Sigmoid colon (tissue), 7 donors: ENCODE measurements at places on chromosomes 5 and 9. TPM values are rescaled to one million over a fixed set of nuclear protein-coding genes. Genes with fewer than 3 reads are reported as not detected.
A peak's percentile ranks its signal among the peaks of the same experiment; 100 is the strongest.

The TLX3 gene
- not detected for total RNA-seq

The CATSPER3 gene
- 1.4 TPM for total RNA-seq

The TXNDC8 gene
- total RNA-seq, result not detected

The PCDHGA8 gene
- total RNA-seq, result 4.4 TPM

The GABRA1 gene
- total RNA-seq, result not detected

The MEGF10 gene
- 3.3 TPM for total RNA-seq

The PCDHAC1 gene
- 0.71 TPM for total RNA-seq

The NR5A1 gene
- total RNA-seq, result not detected

The CEL gene
- not detected for total RNA-seq

The FSTL4 gene
- total RNA-seq, result not detected

DNA sequence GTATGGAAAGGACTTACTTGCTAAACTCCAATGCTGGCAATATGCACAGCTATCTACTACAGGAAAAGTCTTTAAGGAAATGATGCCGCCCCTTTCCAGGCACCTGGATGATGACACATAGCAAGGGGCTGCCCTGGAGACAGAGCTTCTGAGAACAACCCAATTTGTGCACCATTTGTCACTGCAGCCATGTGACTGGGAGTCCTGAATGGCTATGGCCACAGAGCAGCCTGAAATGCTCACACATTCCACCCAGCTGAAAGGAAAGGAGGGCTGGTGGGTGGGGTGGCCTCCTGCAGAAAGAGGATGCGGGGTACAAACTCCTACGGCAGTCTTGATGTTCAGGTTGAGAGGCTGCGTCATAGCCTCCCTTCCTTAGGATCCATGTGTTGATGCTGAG is 70.1 kb upstream of the FSTL4 start:
- DNase-seq, result peak; percentile 33

DNA sequence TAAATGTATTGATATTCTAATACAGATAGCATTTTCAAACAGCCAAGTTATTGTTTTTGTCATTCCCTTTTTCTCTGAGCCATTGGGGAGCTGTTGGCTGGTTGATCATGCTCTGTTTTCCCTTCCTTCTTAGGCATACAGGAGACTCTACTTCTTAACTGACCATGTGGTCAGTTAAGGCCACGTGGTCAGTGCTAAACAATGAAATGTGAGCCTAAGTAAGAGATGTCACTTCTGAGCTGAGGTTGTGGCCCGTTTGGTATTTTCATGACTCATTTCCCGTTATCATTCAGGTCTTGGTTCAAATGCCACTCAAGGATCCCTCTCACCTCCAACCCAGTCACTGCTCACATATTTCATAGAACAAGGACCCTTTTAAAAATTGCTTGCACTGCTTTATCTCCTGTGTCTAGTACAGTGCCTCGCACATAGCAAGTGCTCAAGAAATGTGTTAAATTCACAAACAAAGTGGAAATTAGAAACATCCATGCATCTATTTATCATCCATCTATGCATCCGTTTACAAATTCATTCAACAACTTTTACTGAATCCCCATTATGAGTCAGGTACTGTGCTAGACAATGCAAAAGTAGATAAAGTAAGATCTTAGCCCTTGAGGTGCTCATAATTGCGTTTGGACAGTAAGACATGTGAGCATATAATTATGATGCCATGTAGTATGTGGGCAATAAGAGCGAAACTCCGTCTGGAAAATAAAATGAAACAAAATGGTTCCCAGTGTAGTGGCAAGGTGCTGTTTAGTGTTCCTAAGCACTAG is 50.7 kb downstream of the ARRDC3 start:
- no peak for DNase-seq

- DNase-seq, result no peak
Observed at GRCh38 chr5:13945271-13945670, 783 bp upstream of the DNAH5 start.

DNA sequence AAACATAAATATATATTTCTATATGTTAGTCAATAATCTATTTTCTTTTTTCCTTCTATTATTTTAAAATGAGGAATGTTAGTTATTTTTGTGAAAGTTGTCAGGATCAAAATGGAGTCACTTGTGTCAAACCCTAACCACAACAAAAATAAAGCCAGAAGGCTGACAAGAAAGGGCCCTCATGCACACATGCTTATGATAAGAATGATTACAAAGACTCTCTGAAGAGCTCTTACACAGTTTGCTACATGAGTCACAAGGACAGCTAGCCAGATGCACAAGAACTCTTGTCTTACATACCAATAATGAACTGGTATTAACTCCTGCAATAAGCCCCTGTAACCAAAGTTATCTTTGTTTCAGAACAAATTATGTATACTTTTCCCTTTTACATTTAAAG is 64.7 kb downstream of the GGTA1 start:
- no peak for DNase-seq

- no peak for DNase-seq
Observed at GRCh38 chr5:15704397-15704947, 204.5 kb downstream of the FBXL7 start.

GRCh38 chr9:20781092-20781491 is 97.0 kb downstream of the FOCAD start:
- DNase-seq, result no peak

DNA sequence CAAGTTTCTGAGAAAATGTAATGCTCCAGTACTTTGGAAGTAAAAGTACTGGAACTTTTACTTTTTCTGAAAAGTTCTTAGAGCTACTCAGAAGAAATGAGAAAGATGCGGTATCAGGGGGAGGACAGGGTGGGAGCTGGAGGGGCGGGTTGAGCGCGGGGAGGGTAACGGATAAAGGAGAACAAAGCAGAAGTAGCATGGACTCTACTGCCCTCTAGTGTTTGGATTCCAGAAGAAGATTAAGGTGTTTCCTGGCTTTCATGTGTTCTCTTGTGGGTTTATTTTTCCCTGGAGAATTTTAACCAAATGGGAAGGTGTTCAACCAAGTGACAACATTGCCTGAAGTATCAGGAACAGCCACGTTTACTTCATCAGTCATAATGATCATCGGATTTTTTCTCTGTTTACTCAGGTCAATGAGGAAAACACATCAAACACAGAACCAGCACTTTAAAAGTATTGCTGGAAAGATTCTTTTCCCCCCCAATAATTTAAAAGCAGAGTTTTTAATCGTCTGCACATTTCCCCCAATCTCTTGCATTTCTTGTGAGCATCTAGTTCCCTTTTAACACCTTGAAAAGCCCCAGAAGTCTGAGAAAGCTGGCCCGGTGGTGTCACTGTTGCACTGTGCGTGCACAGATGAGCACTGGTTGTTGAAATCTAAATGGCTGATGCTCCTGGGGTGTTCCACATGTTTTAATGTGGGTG is 190.6 kb downstream of the MPDZ start:
- DNase-seq, result no peak

- DNase-seq, result peak; percentile 48
Observed at GRCh38 chr9:126793686-126794417, 11.0 kb upstream of the ZBTB43 start.

GRCh38 chr5:171269717-171270116 is 39.3 kb upstream of the TLX3 start:
- no peak for DNase-seq

DNA sequence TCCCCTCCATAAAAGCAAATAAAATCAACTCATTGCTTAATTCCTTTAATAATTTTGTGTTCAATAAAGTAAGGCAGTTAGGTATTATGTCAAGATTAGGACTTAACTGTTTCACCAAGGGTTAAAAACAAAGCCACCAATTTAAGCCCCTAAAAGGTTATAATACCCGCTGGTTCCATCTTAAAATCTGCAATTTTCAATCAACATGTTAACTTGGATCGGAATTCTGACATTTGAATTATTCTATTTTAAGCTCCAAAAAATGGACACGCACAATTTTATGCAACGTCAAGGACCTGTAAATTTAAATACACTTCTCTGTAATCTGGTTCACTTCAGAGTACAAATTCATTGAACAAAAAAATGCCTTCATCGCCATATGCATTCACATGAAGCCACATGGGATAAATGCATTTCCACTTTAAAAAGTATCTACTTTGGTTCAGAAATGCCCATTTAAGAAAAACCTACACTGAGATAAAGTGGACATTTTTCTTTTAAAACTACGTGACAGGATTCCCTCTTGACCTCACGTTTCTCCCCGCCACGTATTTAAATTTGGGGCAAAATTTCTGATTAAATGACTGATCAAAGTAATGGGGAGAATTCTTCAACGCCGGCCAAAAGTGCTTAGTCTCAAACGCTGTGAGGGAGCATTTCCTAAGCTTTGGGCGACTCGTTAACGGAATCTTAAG is 721 bp downstream of the GIN1 start:
- no peak for DNase-seq

DNA sequence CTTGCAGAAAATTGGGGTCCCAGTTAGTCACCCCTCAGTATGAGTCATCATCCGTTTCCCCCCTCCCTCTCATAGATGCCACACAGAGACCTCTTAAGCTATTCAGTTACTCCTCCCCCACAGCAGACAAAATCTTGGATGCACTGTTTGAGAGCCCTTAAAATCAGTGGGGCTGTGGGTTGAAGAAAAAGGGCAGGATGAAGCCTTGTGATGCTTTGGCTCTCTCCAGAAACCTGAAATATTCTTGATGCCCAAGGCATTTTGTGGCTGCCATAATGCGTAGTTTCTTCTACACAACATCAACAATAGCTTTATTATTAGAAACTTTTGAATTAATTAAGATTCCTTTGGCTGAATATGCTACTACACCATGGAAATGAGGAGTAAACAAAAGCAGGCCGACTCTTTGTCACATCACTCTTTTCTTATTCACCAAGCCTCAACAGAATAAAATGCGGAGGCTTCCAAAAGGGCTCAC is 133.8 kb downstream of the MRPS30 start:
- DNase-seq, result no peak

DNA sequence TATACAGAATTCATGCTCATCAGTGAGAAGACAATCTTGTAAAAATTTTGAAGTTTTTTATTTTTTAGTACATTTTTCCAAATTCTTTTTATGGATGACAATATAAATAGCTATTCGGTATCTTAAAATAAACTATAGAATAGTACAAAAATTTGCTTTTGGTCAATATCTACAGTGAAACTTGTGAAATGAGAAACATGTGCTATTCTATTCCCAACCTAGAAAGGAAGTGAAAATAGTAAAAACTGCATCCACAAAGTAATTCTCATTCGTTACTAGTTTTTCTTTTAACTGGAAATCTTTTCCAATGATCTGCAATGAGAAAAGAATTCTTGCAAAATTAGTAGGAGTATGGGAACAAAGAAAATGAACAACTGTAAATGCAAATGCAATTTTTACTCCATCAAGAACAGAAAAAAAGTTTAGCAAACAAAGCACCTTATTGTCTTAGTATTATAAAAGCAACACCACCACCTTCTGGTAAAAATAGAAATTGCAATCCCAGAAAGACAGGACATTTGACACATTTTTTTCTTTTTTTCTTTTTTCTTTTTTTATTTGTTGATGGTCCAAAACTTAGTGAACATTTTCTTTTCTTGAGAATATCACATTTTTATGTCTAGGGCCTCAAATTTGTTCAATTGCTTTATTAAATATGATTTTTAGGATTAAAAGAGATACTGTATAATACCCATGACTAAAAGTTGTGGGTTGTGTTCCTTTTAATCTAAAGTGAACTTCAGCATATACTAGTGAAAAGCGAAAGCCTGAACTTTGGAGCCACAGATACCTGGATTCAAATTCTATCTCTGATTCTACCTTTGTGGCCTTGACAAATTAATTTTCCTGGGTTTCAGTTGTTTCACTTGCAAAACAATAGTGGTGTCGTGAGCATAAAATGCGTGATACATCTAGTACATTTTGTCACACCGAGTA is 72.3 kb downstream of the SLCO4C1 start:
- no peak for DNase-seq
